ENCODE measurements at places on chromosomes 12 and 14.

- no peak for DNase-seq
Observed at GRCh38 chr14:62706217-62706616, 339.0 kb downstream of the KCNH5 start.

DNA sequence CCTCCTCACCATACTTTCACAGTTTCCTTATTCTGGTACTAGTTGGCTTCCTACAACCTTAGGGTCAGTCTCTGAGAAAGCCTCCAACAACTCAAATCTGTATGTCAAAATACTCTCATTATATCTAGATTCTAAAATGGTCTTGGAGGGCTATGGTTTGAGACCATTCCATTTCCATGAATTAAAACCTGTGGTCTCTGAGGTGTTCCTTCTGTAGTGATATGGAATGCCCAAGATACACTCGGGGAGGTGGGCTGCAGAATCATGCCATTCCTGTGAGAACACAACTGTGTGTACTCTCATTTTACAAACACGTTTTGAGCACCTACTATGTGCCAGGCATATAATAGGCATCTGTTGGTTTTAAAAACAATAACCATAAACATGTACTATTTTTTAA is 74.0 kb downstream of the FERMT2 start:
- DNase-seq = no peak

- DNase-seq = no peak
Observed at GRCh38 chr12:90078344-90078743, 369.7 kb upstream of the ATP2B1 start.

GRCh38 chr12:123436017-123436964 is at the start of gene RILPL2:
Gene RILPL2 (minus strand): TSS chr12:123436684. CDS start chr12:123436420, 264 bp downstream.
- DNase-seq = peak; percentile 89

- peak; percentile 69 for DNase-seq
Observed at GRCh38 chr14:73758392-73759182, 44.4 kb upstream of the PNMA1 start.

DNA sequence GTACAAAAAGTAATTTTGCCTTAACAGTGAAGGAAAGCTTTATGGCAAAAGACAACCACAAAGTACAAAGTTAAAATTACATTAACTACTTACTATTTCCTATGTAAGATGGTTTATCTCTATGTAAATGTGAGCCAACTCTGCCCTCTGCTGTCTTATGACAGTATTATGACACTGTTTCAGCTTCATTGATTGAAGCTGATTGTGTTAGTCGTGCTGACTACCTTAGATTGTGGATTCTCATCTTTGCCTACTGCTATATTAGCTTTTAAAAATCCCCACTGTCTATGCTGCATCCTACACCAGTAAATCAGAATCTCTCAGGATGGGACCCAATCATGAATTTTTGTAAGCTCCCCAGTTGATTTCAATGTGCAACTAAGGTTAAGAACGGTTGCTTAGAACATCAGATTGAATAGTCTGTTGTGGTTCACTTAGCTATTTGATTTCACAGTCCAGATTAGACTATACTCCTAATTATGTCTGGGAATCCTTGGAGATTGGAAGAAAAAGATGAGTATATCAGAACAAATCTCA is 12.2 kb upstream of the SPTB start:
- DNase-seq = no peak

DNA sequence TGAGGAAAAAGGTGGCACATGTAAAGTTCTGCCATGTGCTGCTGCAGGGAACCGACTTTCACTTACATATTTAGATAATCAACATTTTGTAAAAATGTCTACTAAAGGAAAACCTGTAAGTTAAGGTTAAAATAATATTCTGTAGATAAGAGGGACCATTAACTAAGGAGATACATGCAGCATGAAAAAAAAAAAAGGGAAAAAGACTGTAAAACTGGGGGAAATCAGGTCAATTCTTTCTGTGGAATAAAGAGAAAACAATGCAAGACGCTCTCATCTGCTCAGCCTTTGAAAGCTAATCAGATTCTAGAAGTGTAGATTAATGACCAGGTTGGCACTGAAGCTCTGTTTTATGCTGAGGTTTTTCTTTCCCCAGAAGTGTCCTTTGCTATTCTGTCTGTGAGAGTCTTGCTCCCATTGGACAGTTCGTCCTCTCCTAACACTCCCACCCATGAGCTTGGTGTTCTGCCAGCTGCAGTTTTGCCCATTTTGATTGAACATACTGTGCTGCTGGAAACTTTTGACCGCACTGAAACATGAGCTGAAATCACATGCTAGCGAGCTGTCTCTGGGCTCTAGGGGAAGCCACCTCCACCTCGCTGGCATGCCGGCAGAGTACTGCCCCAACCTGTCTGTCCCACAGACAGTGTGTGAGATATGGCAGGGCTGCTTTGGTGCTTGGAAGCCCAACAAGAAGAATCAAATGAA is 39.7 kb downstream of the PPTC7 start:
- DNase-seq = no peak

- DNase-seq = no peak
Observed at GRCh38 chr14:95479494-95479893, 37.0 kb downstream of the SYNE3 start.

- no peak for DNase-seq
Observed at GRCh38 chr12:3574986-3575385, 84.0 kb downstream of the PRMT8 start.

GRCh38 chr14:74834692-74835392 is 41.1 kb downstream of the PROX2 start:
- no peak for DNase-seq

DNA sequence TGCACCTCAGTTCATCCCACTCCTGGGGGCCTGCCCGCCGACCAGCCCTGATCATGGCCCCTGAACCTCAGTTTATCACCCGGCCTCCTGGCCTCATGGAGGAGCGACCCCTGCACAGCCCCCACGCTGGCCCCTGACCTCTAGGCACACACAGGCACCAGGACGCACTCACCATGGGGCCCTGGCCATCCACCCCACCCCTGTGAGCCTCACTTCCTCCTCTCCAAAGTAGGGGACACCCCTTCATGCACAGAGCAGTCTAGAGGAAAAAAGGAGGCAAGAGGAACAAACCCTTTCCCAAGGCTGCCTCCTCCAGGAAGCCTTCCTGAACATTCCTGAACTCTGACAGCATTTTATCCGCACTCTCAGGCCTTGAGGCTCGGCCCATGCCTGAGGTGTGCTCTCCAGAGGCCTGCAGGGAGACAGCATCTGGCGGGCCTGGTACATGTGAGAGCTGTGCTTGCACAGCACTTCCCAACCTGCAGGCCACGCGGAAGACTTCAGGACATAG is 39.4 kb downstream of the CCNK start:
- DNase-seq = no peak

All from stimulated activated CD8-positive, alpha-beta memory T cell treated with anti-CD3 and anti-CD28 coated beads, Interleukin-7, amount 100 ng/mL, for 4 hours (primary cell).